Hematopoietic multipotent progenitor cell treated with erythropoietin and hydrocortisone succinate and interleukin-3 and kit ligand, for 17 days (in vitro differentiated cells): ENCODE measurements at places on chromosomes 5 and 9.

- no peak for DNase-seq
Observed at GRCh38 chr9:133371261-133371711, 4.6 kb downstream of the SURF4 start.

GRCh38 chr5:175579742-175580432 is 78.0 kb upstream of the HRH2 start:
- no peak for DNase-seq

- no peak for DNase-seq
Observed at GRCh38 chr9:95049761-95050160, 267.7 kb downstream of the FANCC start.

DNA sequence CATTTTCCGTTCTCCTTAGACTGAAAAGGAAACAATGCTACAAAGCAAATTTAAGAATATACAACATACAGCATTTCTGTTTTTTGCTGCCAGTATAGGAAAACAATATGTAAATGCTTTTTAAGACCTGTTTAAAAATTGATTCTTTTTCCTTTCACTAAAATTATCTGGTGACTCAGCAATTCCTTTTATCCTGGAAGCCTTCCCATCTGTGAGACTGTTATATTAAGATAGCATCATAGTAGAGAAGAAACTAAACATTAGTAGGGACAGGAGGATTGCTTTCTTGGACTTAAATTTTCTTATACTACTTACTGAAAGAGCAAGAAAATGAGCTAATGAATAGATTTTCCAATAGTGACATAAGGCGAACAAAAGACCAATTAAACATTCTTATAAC is 30.0 kb upstream of the GPR21 start:
- peak; percentile 22 for DNase-seq

- no peak for DNase-seq
Observed at GRCh38 chr9:76463211-76463610, 4.2 kb downstream of the GCNT1 start.

- no peak for DNase-seq
Observed at GRCh38 chr9:135478829-135479468, 633 bp upstream of the PPP1R26 start.

GRCh38 chr9:119877306-119877705 is 508.1 kb upstream of the BRINP1 start:
- no peak for DNase-seq

- DNase-seq = no peak
Observed at GRCh38 chr9:15243081-15243480, 63.9 kb downstream of the TTC39B start.

DNA sequence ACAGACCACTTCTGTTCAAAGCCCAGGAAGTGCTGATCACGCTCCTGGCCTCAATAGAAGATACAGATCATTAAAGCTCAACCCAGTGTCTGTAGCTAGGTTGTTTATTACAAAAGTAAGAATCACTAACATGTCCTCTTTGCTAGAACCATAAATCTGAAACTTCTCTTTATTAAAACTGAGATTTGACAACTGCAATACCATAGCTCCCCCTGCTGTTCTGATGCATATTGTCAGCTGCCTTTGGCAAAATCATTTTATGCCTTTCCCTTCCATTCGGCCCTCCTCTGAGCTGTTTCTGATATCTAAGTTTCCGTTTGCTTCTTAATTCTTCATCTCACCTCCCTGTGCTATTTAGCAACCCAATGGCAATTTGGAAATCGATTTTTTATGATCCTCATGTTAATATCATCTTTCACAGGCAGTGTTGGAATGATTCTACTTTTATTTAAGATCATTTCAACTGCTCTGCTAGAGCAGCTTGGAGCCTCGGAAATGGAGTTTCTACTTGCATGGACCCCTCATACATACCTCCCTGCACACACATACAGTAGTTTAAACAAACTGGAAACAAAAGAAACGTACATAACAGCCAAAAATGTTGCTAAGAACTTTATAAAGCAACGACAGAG is 998.8 kb downstream of the MAT2B start:
- peak; percentile 7 for DNase-seq

GRCh38 chr5:32098890-32099310 is 75.2 kb downstream of the GOLPH3 start:
- no peak for DNase-seq

GRCh38 chr5:94039101-94039500 is 297.7 kb upstream of the POU5F2 start:
- no peak for DNase-seq

DNA sequence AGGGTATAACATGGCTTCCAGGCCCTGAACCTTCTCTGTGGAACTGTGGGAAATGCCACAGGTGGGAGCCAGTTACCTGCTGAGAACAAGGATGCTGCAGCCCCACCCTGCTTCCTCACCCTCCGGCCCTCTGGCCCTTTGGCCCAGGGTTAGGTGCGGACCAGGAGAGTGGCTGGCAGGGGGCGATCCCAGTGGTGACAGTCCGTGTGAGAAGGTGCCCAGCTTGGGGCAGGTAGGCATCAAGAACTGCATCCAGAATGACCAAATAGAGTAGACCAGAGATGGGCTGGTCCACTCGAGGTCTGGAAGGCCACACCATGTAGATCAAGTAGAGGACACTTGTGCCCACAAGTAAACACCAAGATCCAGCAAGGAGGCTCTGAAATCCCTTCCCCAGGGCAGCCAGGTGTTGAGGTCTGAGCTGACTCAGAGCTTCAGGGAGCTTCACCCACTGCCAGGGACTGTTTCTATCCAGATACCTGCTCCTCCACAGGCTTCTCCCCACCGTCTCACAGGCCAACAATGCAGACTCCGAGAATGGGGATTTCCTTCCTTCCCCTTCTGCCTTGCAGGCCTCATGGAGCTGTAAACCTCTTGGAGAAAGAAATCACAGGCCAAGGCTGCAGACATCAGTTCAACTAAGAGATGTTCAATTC is 61.4 kb upstream of the ZSWIM6 start:
- DNase-seq = no peak

GRCh38 chr5:32753765-32754164 is 42.6 kb downstream of the NPR3 start:
- DNase-seq = no peak

DNA sequence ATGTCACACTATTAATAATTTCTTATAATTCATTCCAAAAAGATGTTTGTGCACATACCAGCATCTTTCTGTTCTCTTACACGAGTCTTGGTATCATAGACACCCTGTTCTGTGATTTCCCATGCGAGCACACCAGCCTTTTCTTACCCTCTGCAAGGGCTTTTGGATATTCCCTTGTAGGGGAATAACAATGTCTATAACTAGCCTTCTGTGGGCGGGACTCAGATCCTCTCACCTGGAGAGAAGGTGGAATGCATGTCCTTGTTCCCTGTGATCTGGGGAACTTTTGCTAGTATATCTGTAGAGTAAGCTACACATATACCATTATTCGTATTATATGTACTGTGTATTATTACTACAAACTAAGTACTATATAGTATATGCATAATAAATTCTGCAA is 44.8 kb downstream of the EHMT1 start:
- no peak for DNase-seq
